ENCODE measurements at places on chromosomes 11 and 22.

- DNase-seq = no peak
Measured at GRCh38 chr11:27161071-27161470, 120.5 kb downstream of the BBOX1 start.

DNA sequence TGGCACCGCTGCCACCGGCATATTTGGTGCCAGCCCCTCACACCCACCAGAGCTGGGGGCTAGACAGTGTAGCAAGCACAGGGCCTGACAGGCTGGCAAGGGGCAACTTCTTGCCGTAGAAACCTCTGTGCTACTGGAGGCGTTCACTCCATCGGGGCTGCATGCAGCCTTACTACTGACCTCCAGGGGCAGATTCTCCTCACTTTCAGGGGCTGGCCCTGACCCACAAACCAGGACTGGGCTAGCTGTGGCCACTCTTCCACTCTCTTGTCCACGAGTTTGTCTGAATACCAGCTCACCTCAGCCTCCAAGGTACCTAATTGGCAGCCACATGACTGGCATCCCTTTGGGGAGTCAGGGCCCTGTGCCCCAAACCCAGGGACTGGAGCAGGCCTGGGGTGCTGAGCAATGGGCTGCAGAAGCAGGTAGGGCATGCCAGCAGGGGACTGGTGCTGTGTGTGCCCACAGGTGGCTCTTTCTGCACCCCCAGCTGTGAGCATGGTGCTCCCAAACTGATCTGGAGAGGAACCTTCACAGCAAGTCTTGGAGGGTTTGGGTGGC lies 2.1 kb upstream of the LMO1 start:
- no peak for DNase-seq

GRCh38 chr11:106668147-106668546 lies 350.1 kb downstream of the GUCY1A2 start:
- DNase-seq = no peak

GRCh38 chr11:74037309-74037708 lies 28.4 kb upstream of the UCP3 start:
- no peak for DNase-seq

DNA sequence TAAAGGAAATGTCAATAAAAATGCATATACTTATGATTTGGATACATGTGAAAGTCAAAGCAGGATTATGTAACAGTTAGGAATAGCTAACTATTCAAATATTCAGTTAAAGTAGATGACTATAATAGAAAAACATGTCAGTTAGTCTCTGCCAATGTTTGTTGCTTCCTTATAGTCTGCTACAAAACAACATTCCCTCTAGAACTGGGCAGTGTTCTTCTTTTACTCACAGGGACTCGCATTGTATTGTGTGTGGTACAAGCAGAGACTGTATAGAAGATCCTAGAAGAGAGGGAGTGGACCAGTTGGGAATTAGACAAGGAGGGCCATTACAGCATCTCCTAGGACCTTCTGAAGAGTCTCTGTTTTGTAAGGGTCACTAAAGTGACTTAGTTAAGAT lies 10.6 kb downstream of the ACAT1 start:
- no peak for DNase-seq

GRCh38 chr22:46149512-46150033 lies 753 bp upstream of the PPARA start:
- DNase-seq = peak; percentile 35

DNA sequence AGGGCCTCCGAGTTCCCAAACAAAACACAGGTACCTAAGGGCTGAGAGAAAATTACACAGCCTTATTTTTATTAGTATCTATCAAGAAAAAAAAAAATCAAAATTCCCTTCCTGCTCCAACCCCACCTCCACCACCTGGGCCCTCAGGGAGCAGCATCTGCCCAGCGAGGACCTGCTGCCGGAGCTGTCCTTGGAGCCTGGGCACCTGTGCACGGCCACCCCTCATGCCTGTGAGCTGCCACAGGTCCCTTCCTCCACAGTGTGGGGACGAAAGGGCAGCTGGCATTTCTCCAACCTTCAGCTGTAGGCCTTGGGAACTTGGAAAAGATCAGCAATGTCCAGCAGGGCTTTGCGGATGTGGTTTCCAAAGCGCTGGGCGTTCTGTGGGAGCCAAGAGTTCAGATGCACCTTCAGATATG lies 6.3 kb upstream of the SYCE3 start:
- DNase-seq = no peak

DNA sequence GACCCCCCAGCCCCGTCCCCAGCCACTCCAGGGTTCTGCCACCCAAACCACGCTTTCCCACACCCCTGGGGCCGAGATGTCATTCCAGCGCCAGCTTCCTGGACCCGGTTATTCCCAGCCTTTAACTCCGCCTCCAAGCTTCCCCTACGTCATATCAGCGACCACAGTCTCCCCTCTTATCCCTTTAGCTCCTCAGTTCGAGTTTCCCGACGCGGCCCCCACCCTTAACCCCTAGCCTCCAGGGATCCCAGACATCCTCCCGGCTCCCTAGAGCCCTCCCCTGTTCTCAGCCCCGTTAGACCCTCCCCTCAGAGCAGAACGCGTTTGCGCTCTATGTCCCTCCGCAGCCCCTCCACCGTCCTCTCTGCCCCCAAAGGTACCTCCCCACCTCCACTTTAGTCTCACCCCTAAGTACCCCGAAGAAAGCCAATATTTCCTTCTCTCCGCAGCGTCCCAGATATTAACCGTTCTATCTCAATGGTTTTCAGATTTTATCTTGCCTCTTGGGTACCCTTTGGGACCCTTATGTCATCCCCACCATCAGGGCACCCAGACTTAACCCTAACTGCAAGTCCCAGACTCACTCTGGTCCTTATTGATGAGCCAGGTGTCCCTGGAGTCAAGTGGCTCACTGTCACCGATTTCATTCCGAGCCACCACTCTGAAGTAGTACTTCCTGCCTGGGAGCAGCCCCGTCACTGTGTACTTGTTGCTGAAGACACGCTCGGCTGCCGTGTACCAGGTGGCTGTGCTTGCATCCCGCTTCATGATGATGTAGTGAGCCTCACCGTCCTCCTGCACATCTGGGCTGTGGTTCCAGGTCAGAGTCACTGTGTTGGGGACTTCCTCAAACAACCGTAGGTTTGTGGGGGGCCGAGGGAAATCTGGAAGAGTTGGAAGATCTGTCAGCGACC lies 8.0 kb downstream of the TMEM86A start:
- DNase-seq = peak; percentile 33

GRCh38 chr22:38316364-38317121 lies 690 bp downstream of the CSNK1E start:
- DNase-seq = peak; percentile 75

GRCh38 chr11:43685440-43685839 lies 4.9 kb downstream of the HSD17B12 start:
- DNase-seq = no peak

DNA sequence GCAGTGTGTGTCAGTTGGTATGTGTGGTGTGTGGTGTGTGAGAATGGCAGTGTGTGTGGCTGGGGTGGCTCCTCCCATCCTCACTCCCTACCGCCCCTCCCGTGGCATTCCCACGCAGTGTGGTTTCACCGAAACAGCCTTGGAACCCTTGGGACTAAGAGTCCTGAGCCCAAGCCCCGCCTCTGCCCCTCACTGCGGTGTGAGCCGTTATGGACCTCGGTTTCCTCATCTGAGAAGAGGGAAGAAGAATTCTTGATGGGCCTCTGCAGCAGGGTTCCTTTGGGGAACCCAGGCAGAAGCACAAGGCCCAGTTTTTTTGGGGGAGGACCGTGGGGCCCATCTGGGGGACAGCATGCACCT lies 7.2 kb downstream of the UPK3A start:
- no peak for DNase-seq

- no peak for DNase-seq
Measured at GRCh38 chr11:29481738-29482137, 535.1 kb downstream of the KCNA4 start.

DNA sequence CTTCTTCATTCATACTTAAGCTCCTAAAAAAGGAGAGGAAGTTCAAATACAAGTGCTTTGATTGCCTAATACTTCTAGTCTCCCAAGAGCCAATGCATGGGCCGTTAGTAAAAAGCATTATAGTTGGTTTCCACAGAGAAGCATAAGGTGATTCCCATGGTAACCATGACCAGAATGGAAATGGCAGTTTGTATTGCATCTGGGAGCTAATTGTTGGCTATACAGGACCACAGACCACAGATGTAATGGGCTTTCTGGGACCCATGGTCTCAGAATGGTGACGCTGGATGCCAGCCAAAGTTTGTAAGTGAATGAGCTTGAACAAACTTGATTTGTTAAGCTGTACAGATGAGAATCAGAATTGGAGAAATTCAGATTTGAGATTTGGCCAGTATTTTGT lies 333.9 kb upstream of the C11orf87 start:
- DNase-seq = no peak

- DNase-seq = no peak
Measured at GRCh38 chr11:134643115-134644012, 231.3 kb upstream of the B3GAT1 start.

DNA sequence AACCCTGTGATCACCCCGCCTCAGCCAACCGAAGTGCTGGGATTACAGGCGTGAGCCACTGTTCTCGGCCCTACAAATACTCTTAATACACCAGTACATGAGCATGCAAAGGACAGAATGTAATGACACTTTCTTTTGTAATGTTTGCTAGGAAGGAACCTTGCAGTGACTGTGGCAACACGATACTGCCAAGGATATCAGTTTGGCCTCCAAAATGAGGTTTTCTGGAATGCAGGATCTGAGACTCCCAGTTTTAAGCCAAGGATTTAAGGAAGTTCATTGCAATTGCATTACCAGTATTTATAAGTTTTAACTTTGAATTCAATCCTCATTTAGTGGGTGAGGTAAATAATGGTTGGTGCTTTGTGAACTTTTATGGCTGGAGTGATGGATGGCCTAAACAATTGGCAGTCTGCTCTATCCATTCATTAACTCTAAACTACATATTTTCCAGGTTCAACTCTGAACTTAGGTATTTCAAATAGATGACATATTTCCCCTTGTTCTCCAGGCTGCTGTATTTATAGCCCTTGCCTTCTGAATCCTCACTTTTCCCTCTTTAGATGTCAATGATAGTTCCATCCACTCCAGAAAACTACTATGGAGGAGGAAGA lies 330.3 kb downstream of the C11orf87 start:
- DNase-seq = no peak

DNA sequence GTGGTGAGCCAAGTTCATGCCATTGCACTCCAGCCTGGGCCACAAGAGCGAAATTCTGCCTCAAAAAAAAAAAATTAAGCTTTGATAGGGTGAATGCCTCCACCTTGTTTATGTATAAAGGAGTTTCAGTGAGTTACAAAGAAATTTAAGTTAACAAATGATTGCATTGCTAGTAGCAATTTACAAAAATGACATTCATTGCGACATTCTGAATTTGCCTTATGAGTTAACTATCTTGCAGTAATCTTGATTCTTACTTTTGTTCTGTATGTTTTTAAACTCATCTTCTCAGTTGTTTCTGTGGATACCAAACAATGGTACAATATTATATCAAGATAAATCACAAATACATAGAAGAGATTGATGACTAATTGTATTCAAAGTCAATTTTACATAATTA lies 207.0 kb downstream of the DDX10 start:
- DNase-seq = no peak

GRCh38 chr11:33040862-33041453 lies 1.6 kb downstream of the TCP11L1 start:
- DNase-seq = no peak

DNA sequence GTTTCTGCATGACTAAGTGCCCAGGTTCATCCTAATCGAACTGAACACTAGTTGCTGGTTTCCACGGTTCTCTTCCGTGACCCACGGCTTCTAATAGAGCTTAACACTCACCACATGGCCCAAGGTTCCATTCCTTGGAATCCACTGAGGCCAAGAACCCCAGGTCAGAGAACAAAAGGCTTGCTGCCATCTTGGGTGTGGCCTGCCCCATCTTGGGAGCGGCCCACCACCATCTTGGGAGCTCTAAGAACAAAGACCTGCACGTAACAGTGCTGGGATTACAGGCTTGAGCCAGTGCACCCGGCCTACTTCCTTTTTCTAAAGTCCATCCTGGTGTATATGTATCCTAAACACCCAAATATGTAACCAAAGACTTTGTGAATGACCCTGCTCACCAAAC lies 68.8 kb downstream of the SLC35F2 start:
- no peak for DNase-seq

DNA sequence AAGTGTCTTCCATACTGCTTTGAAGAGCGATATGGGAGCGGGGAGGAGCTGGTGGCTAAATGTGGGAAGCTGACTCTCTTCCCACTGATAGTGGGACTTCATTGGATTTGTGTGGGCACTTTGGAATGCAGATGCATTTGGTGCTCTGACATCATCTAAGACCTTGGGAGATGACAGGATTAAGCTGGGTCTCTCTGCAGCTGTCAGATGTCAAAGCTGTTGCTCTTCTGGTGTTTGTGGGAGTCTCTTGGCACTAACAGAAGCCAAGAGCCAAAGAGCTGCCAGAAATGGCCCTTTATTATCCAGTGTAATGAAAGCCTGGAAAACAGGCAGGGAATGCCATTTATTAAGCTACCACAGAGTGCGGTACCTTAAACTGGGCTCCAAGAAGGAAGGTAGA lies 20.6 kb downstream of the GRAMD1B start:
- no peak for DNase-seq

- no peak for DNase-seq
Measured at GRCh38 chr22:25892678-25893077, 150.7 kb downstream of the MYO18B start.

GRCh38 chr11:63761188-63761587 lies 7.4 kb downstream of the ZFTA start:
- no peak for DNase-seq

DNA sequence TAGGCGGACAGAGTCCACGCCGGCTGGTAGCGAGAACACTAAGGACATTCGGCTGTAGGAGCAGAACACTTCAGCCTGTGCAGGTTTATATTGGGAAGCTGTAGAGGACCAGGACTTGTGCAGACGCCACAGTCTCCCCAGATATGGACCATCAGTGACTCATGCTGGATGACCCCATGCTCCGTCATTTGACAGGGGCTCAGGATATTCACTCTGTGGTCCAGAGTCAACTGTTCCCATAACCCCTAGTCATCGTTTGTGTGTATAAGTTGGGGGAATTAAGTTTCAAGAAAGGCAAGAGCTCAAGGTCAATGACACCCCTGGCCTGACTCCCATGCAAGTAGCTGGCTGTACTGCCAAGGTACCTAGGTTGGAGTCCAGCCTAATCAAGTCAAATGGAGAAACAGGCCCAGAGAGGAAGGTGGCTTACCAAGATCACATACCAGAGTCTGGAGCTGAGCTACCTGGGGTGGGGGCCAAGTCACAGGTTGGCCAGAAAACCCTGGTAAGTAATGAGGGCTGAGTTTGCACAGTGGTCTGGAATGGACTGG lies 17.2 kb downstream of the P2RY2 start:
- DNase-seq = no peak

DNA sequence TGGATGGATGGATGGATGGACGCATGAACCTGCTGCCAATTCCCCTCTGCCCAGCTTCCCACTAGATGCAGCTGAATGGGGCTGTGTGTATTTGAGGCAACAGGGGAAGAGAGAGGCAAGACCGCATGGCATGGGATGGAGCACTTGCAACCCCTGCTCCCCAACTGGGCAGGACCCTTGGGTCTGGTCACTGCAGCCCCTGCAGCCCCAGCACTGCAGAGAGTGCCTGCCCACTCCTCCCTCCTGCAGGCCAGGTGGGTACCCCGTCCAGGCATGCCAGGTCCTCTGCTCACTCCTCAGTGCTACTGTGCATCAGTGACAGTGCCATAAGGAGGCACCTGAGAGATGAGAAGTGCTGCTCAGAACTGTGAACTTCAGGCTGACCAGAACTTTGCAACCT lies 40.3 kb downstream of the OSBPL5 start:
- no peak for DNase-seq

GRCh38 chr22:42863349-42863961 lies 6.4 kb upstream of the ARFGAP3 start:
- no peak for DNase-seq

Data from nucleus accumbens (tissue), 56 donors.